ENCODE measurements at places on chromosomes 11 and 22.

DNA sequence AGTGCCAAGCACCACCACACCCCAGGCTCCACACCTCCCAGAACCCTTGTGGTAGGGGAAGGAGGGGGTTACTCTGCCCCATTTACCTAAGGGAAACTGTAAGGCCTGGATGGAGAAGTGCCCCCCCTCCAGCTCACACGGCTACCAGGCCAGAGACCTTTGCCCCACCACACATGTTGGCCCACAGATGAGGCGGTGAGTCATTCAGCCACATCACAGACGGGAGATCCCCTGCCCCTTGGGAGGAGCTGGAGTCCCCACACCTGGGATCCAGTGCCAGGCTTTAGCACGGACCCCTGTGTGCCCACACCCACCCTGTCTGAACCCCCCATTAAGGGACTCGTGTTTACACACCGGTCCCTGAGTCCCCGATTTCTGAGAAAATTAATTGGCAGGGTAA is 24.9 kb downstream of the CDKN1C start:
- no peak for DNase-seq

GRCh38 chr11:7927635-7928034 is 3.4 kb downstream of the OR10A6 start:
- DNase-seq, result no peak

DNA sequence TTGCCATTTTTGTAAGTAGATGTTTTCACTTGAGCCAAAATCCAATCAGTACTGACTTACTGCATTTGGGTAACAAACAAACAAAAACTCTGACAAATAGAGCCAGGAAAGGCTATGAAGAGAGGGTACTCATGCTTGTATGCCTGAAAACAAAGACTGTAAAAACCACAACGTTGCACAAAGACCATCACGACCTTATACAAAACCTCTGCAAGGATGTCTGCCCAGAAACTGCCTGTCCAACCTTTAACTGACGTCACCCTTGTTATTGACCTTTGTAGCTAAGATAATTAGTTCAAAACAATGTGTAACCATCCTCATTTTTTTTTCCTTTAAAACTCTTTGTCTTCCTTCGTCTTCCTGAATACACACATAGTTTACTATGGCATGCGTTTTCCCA is 804 bp upstream of the CREBZF start:
- DNase-seq, result no peak

DNA sequence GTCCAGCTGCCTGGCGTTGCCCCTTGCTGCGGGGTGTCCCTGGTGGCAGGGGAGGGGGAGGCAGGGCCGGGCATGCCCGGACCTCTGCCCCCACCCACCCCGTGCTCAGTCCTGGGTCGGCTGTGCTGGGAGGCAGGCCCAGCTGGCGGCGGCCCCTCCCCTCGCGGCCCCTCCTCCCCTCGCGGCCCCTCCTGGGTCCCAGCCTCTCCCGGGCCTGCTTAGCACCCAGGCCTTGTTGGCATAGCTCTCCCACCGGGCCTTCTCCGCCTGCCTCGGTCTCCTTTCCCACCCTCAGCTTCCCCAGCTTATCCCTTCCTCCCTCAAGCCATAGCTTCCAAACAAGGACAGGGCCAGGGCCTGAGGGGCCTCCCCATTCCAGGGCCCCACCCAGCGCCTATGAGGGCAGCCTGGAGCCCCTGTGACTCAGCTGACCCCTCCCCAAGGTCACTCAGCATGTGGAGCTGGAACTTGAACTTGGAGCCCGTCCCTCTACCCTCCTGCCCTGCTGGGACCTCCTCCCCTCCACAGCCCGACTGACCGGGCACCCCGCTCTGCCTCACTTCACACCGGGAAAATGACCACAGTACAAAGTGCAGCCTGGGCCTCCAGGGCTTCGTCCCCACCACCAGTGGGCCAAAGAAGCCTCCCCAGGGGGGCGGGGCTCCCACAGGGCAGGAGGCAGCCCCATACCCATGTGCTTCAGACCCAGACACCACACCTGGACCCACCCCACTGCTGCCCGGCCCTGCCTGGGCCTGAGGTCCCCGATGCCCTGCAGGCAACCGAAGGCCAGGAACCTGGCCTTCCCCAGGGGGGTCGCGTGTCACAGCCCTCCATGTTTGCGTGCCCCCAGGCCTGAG is 1.2 kb downstream of the EPS8L2 start:
- DNase-seq, result no peak

- no peak for DNase-seq
These were observed 237.3 kb downstream of the ST3GAL4 start for GRCh38 chr11:126592496-126593410.

GRCh38 chr11:71929491-71929890 is 645 bp downstream of the RNF121 start:
- DNase-seq, result no peak

DNA sequence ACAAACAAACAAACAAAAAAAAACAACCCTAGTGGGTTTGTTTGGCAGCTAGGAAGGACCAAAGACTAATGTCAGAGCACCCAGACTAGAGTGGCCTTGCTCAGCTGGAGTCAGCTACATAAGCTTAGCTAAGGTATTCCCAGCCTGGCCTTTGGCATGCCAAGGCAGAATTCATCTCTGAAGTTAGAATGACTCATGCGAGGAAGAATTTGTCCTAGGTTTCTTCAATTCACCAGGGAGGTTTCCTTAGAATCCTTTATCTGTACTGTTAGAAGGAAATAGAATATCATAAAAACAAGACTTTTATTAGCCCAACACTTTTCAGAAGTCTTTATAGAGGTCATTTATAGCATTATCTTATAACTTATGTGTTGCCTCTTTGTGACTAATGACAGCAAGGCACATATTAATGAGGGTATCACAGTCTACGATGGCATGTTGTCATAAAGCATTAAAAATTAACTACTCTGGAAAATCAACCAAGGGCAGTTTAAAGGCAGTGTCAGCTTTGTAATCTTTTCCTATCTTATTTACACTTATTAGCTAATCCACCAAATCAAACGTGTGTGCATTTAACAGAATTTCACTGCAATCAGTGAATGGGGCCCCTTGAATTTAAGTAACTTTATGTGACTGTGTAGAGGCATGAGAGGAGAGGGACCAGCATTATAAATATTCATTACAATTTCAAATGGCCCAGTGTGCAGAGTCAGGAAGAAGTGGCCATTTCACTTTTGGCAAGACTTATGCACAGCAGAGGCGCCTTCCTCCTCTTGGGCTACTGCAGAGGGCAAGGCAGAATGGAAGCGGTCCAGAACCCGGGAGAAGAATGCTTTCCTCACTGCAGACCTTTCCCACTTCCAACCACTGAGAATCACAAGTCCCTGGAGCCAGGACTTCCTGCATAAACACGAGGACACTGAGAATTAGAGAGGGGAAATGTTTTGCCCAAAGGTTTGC is 36.3 kb downstream of the SLC5A1 start:
- no peak for DNase-seq

GRCh38 chr22:19713650-19714311 is 522 bp upstream of the SEPTIN5 start:
- no peak for DNase-seq

DNA sequence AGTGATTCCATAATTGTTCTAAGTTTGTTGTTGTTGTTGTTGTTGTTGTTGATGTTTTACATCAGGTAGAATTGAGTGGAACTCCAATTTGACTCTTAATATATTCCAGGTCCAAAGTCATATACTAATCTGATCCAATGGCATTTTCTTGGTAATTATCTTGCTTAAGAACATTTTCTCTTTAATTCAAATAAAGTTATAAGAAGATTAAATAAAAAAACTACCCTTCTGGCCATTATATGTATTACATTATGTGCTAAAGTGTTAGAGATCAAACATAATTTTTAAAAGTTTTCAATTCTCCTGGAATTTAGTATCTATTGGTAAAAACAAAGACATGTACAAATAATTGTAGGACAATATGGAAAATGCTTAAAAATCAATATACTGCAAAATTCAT is 775.4 kb downstream of the LUZP2 start:
- DNase-seq, result no peak

- DNase-seq, result no peak
These were observed 942.3 kb downstream of the NTM start for GRCh38 chr11:132312701-132313111.

- DNase-seq, result no peak
These were observed 118.3 kb downstream of the SEZ6L start for GRCh38 chr22:26287382-26288225.

GRCh38 chr11:26201411-26201810 is 130.5 kb upstream of the ANO3 start:
- DNase-seq, result no peak

DNA sequence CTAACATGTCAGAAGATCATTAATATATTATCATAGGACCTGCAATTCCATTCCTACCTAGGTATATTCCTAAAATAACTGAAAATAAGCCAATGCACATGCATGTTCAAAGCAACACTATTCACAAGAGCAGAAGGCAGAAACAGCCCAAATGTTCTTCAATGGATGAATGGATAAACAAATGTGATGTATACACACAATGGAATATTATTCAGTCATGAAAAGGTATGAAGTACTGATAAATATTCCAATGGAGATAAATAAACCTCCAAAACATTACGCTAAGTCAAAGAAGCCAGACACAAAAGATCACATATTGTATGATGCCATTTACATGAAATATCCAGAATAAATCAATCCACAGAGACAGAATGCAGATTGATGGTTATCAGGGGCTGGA is 16.8 kb downstream of the AMBRA1 start:
- DNase-seq, result no peak

DNA sequence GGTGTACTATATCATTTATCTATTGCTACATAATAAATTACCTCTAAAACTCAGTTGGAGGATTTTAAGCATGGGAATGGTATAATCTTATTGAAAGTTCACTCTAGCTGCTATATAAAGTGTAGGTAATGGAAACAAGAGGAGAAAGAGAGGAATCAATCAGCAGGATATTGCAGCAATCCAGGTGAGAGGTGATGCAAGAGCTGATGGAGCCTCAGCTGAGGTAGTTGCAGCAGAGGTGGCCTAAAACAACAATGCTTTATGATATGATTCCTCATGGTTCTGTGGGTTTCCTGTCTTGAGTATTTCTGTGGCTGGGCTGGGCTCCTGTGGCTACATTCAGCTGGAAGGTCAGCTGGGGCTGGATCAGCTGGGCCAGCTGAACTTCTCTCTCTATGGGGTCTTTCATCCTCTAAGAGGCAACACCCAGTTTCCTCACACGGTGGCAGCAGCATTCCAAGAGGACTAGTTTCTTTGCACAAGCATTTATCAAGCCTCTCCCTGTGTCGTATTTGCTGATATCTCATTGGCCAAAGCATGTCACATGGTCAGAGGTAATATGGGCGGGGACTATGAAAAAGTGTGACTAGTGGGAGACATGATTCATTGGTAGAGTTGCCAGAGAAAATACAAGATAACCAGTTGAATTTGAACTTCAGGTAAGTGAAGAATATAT is 135.4 kb upstream of the LARGE1 start:
- DNase-seq, result no peak

GRCh38 chr11:89625171-89625570 is 84.9 kb upstream of the TRIM77 start:
- DNase-seq, result no peak

GRCh38 chr11:32899438-32899837 is 6.8 kb downstream of the QSER1 start:
- no peak for DNase-seq

- no peak for DNase-seq
These were observed 37.3 kb downstream of the PAMR1 start for GRCh38 chr11:35488117-35488516.

- DNase-seq, result no peak
These were observed 59.6 kb downstream of the FLRT1 start for GRCh38 chr11:64095273-64095817.

- no peak for DNase-seq
These were observed 2.1 kb downstream of the KIF18A start for GRCh38 chr11:28105869-28106268.

DNA sequence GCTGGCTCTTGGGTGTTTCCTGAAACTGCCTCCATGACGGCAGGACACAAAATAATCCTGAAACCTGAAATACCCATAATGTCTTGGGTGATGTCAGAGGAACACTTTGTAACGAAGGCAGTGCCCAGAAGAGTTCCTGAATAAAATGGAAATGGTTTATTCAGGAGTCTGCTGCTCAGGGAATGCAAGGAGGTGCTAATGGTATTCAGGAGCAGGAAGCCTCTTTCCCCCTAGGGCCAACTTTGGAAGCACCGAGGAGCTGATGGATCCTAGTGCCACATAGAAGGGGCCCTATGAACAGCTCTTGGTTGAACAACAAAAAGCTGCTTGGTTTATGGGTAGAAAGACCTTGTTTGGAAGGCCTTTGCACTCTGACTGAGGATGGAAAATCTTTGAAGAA is 15.5 kb downstream of the TREH start:
- no peak for DNase-seq

DNA sequence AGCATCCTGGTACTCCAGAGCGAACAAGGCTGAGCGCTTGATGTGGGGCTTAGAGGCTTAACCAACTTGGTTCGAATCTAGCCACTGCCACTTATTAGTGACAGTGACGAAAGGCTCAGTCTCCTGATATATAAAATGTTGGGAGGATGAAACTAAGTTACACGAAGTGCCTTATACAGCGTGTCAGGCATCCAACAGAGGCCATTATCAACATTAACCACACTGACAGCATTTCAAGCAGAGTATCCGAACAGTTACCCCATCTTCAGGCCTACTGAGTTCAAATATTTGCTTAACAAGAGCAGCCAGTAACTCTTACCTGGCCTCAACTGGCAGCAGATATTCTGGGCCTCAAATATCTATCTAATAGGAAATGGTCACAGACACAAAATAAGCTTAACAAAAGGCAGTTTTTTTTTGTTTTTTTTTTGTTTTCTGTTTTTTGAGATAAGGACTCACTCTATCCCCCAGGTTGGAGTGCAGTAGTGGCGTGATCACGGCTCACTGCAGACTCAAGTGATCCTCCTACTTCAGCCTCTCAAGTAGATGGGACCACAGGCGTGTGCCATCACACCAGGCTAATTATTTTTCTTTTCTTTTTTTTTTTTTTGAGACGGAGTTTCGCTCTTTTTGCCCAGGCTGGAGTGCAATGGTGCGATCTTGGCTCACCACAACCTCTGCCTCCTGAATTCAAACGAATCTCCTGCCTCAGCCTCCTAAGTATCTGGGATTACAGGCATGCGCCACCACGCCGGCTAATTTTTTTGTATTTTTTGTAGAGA is 2.9 kb downstream of the SERPIND1 start:
- no peak for DNase-seq

- no peak for DNase-seq
These were observed 420.7 kb upstream of the CADM1 start for GRCh38 chr11:115924744-115925567.

GRCh38 chr11:102430158-102430836 is 22.3 kb downstream of the TMEM123 start:
- no peak for DNase-seq

- DNase-seq, result no peak
These were observed 23.5 kb downstream of the CTNND1 start for GRCh38 chr11:57785072-57785471.

DNA sequence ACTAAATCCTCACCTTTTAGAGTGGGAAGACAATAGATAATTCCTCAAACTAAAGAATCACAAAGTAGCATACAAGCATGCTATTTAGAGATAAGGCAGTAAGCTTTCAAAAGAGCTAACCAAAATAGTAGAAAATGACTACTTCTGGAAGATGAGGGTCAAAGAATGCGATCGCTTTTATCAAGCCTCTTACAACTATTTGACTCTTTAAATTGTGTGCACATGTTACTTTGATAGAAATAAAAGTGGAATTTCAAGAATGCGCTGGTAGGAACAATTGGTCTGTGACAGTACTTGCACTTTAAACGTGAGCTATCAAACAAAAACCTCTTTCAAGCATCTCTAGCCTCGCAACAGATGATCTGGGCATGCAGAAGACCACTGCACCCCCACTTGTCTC is 97.3 kb downstream of the COMMD9 start:
- DNase-seq, result no peak

GRCh38 chr11:85893395-85893794 is 38.2 kb downstream of the CCDC83 start:
- DNase-seq, result no peak
